ENCODE measurements at places on chromosomes 6 and 20.
A peak's percentile ranks its signal among the peaks of the same experiment; 100 is the strongest.

- no peak for DNase-seq
Measured at GRCh38 chr6:162118706-162119105, 608.9 kb downstream of the PRKN start.

DNA sequence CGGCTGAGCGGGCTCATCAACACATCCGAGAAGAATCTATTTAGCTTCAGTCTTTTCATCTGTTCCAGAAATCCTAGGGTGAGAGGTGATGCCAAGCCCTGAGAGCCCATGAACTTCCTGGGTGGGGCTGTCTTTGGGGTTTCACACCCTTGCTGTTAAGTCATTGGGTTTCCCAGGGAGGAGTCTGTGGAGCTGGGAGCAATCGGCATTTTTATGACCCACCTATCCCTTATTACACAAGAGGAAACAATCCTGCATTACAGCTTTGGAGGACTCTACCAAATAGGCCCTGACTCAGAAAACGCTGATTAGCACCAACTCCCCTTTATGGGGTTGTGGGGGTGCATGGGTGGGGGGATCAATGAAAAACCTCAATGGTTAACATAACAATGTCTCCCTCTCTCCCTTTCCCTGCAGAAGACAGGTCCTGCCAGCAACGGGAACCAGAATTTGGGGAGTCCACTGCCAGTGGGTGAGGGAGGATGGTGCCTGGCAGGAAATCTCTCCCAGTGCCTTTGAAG lies 46.3 kb downstream of the EZR start:
- no peak for DNase-seq

- no peak for DNase-seq
Measured at GRCh38 chr20:6686171-6686570, 81.3 kb upstream of the BMP2 start.

GRCh38 chr6:16901306-16901705 lies 140.0 kb upstream of the ATXN1 start:
- DNase-seq = no peak

GRCh38 chr6:71887744-71888230 lies 1.4 kb downstream of the RIMS1 start:
- no peak for DNase-seq

DNA sequence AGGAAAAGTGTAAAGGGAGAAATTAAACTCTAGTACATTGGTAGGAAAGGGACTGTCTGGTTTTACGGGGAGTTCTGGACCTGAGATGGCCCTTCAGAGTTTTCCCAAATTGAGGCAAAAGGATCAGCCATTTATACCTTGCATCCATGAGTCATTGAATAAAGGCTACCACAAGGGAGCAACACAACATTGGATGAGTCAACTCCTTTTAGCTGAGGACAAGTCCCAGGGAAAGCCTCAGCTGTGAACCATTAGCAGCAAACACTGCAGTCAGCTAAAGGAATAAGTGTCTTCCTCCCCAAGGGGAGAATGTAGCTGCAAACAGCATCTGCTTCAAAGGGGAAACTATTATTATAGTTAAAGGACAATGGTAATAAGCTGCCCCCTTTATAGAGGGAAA lies 468.7 kb upstream of the ID4 start:
- DNase-seq = no peak

- no peak for DNase-seq
Measured at GRCh38 chr6:159445351-159445750, 247.7 kb downstream of the SOD2 start.

DNA sequence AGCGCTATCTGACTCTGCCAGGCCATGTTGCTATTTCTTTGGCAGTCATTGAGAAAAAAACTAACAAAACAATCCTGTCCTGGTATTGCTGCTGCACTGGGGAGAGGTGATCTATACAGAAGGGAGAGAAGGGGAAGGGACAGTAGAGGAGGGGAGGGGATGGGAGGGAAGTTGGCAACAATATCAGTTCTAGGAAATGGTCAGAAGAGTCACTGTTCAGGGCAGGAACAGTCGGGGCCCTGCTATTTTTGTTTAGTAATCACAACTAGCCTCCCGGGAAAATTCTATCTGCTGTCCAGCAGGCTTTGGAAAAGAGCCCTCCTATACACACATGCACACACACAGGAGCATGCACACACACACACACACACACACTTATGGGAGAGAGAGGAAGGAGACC lies 142.3 kb upstream of the CARMIL1 start:
- DNase-seq = peak; percentile 41

DNA sequence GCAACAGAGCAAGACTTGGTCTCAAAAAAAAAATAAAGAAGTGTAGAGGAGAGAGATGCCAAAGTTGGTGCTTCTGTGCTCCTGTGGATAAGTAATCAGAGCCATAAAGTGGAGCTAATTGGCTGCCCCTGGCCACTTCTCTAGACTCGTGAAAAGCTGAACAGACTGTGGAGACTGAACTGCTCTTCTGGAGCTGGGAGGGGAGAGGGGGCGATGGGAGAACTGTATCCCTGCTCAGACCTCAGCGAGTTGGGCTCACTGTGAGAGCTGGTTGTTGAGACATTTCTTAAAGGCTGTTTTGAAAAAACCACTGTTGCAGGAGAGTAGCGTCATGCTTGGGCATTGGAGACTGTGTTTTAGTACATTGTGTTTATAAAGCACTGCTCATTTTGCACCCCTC lies 125.7 kb downstream of the TCP11 start:
- DNase-seq = no peak

DNA sequence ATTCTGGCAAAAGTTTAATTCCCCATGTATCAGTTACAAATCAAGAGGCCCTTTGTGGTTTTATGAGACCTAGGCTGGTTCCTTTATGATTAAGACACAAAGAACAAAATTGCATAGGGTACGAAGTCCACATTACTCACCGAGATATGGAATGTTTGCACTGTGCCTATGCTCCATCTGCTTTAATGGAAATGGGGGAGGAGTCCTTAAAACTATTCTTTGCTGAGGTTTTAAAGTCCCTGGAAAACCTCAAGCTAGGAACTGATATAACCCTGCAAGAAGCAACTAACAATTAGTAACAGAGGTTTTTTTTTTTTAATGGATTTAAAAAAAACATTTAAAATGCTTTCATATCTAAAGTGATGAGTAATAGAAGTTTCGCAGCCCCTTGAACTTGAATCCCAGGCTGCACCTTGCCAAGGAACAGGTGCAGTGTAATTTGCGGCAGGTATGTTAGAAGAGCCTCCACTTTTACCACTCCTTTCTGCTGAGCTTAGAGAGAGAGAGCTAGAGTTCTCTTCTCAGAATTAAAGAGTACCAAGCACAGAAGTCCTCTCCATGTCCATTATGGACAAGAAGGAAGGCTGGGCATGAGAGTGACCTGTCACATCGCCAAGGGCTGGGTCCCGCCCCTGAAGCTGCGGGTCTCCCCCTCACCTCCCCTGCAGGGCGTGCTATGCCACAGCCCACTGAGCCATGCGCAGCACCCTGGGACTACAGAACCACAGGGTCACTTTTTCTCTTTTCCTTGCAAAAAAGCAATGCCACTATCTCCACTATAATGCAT lies 2.3 kb downstream of the SERPINB1 start:
- no peak for DNase-seq

DNA sequence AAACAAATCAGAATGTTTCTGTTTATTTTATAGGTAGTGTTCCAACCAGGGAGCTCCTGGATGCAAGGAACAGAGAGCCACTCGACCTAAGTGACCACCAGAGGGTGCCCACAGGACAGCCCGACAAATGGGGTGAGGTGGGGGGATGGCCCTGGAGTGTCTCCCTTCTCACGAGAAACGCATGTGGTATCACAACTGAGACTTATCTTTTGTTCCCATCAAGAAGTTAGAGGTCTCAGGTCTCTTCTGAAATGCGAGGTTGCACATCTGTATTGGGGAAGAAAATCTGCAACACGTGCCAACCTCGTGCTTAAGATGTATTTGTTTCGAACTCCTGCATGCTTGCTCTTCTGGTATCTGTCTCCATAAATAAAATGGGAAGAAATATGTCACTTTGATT lies 104.0 kb downstream of the ISM1 start:
- no peak for DNase-seq

GRCh38 chr6:13696226-13696625 lies 15.4 kb downstream of the RANBP9 start:
- no peak for DNase-seq

DNA sequence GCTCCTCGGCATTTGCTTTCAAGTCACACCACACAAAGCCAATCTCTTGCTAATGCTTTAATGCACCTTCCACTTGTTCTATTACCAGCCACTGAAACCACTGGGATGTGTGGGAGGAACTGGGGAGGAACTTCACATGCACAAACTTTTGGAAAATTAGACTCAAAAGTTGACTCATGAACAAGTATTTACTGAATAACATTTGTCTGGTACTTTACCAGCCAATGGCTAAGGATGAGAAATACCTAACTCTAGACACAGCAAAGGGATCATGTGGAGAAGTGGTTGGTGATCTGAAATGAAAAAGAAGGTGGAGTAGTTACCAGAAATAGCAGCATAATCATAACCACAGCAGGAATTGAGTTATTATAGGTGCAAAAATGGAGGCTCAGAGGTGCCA lies 554.0 kb upstream of the NOX3 start:
- no peak for DNase-seq

GRCh38 chr20:59122566-59122919 lies 41.1 kb upstream of the ZNF831 start:
- DNase-seq = peak; percentile 38

- no peak for DNase-seq
Measured at GRCh38 chr20:49906101-49906604, 9.2 kb downstream of the SPATA2 start.

GRCh38 chr20:39960522-39961428 lies 728.3 kb downstream of the MAFB start:
- DNase-seq = no peak

GRCh38 chr20:24912397-24913075 lies 36.5 kb upstream of the CST7 start:
- no peak for DNase-seq

DNA sequence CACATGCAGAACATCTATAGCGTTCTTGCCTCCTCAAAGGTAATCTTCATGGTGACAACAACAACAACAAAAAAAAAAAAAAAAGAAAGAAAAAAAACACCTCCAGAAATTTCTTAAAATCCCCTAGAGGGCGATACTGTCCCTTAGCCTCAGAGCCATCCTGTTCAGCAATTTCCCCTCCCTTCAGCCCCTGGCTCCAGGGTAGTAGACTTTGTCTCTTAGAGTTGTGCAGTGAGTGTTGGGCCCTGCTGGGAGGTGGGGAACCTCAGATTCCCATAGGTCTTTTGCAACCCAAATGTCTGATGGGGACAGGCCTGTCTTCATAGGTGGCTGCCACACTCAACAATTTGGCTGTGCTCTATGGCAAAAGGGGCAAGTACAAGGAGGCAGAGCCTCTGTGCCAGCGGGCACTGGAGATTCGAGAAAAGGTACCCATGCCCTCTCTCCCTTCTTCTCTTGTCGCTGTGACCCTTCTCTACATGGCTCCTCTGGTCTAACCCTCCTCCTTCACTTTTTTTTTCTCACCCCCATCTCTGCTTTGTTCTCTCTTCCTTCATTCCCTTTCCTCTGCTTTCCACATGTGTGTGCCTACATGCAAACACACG lies 6.0 kb upstream of the PTK7 start:
- DNase-seq = peak; percentile 22

GRCh38 chr6:39344821-39345280 lies 22.3 kb upstream of the KCNK16 start:
- no peak for DNase-seq

DNA sequence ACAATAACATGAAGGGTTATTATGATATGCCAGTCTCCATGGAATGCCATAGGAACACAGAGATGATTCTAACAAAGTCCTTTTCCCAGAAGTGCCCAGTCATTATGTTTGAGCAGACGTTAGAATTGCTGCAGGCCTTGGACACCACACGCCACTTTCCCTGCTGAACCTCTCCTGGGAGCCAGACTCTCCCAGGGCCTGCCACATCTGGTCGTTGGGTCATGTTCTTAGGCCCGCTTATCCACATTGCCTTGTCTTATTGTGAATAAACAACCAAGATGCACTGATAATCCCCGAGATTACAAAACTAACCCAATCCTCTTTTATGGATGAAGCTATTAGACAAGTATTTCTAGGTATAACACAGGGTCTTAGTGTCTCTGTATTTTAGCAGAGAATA lies 276.5 kb upstream of the CITED2 start:
- no peak for DNase-seq

DNA sequence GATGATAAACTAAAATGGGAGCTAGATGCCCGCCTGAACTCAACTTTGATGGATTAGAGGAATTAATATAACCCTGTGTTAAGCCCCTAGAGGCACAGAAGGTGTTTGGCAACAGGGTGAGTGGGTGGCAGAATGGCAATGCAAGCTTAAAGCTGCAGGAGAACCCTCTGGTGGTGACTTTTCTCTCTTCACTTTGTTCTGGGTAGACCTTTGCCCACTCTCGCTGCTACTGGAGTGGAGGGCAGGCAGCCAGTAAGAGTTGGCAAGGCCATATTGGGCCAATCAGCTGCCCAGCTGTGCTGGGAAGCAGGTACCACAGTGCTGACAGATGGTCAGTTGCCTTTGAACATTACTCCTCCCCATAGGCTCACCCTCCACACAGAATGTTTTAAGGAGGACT lies 468.2 kb downstream of the MMUT start:
- no peak for DNase-seq

DNA sequence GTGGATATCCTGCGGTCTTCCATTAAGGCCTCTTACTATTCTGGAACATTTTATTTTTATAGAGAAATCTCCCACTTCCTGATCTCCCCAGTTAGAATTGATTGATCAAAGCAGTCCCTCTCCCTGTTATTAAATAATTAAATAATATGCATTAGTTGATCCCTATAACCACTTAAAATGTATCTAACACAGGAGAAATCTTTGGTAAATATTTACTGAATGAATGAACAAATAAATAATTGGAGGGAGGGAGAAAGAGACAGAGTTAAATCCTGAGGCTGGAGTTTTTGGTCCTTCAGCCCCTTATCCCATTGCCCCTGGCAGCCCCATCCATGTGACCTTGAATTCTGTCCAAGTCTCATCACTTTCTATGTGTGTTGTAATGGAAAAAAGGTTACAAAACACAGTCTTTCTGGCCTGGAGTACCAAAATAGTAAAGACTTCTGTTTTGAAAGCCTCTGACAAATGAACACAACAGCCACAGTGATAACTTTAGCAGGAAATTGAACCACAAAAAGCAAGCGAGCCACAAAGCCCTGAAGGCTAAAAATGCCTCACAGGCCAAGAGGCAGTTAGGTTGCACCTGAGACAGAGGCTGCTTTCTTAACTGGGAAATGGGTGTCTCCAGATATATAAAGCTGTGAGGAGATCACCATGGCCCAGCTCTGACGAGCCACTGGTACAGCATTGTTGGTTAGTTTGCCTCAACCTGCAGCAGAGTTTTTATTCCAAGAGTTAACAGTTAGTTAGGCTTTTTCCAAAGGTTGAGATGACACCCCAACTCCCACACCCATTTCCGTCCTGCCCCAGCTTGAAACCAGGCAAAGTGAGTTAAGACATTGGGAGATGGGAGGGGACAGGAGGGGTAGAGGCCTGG lies 11.3 kb downstream of the NT5E start:
- DNase-seq = peak; percentile 42

GRCh38 chr6:41777551-41778285 lies 2.0 kb downstream of the FRS3 start:
- no peak for DNase-seq
